ENCODE measurements at places on chromosomes 5 and 9.

DNA sequence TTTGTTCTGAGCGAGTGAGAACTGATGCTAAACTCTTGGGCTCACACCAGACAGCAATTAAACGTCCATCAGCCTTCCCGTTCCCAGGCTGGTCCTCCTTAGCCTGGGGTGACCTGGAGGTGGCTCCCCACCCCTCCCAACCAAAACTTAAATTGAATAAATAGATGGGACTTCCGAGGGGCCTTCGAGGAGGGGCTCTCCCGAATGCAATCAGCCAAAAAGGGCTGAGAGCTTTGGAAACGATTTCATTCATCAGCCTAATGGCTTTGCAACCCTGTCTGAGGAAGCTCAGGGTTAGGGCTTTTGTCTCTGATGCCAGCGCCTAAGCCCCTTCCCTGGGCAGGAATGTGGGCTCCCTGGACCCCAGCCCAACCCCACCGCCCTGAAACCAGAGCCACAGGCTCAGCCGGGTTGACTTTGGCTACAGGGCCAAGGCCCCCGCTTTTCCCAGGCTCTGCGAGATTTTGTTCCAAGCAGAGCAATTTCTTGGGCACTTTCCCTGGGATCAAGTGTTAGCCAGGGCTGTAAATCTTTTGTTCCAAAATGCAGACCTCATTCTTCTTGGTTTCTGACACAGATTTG lies 29.2 kb downstream of the LHX3 start:
- no peak for DNase-seq

DNA sequence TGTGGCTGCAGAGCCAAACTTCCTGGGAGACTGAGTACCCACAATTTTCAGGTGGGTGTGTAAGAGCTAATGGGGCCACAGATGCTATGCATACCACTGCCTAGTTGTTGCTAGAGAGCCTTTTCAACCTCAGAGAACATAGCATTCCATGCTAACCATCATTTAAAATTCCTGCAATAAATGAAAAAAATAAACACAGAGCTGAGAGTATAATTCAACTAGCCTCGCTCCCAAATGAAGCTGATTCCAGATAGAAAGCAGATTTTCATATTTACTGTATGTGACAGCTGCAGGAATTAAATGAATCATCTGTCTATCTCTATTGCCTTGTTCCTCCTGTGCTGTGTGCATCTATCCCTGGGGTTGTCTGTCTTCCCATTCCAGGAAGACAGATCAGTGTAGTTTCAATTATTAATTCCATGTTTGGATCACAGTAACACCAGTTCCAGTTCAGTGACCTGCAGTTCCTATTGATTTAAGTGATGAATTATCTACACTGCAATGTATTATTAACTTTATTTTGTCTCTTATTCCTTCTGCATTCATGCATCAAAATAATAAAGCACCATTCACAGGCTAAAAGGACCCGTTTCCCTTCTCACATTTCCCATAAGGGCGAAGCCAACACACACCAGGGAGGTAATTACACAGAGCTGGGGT lies 324.5 kb downstream of the SLIT3 start:
- no peak for DNase-seq

GRCh38 chr5:140339636-140340035 lies 6.8 kb downstream of the HBEGF start:
- DNase-seq = no peak

- no peak for DNase-seq
These were observed 31.0 kb upstream of the NR3C1 start for GRCh38 chr5:143434261-143435209.

DNA sequence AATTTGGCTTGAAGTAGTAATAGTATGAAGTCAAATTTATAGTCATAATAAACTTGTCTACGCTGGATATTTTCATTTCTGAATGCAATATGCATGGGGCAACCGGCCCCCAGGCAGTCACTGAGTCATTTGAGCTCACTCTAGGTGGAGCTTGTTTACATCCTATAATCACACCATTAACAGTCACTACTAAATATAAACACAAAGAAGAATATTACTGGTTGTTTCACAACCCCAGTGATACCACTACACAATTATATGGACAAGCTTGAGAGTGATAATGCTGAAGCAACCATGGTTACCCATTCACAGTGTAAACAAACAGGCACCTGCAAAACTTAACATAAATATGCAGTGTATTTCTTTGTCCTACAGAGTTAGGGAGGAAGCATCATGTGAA lies 68.7 kb downstream of the MARCHF3 start:
- peak; percentile 72 for DNase-seq

DNA sequence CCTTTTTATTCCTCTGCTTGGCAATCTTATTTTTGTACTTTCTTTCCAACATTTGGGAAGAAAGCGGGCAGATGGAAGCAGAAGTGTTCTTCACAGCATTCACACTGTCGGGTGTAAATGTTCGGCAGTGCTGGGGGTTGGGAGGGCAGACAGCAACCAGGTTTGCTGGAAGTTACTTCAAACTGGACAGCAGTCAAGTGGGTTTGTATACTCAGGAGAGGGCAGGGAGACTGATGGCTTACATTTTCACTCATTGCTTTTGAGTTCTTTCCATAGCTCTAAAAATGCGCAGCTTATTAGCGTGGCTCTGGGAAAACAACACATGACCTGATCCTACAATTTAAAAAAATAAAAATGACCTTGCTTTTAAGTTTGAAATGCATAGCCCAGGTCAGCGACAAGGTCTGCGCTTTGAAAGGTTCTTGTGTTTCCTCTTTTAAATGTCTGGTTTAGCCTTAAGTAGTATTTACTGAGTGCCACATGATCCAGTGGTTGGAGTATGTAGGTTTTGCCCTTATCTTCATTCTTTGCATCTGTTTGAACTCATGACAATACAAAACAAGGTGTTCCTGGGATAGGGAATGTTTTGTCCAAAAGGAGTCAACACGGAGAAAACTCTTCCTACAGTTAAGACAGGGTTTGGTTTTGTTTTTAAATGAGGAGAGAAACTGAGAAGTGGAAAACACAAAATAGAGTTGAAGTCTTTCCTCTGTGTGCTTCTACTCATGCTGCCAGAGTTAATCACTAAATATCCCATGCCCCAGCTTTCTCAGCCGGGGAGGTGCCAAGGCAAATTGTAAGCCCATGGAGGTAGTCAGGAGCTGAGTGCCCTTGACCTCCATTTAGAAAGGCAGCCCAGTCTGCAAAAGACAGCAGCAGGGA lies 132.7 kb upstream of the DMRT1 start:
- DNase-seq = no peak

DNA sequence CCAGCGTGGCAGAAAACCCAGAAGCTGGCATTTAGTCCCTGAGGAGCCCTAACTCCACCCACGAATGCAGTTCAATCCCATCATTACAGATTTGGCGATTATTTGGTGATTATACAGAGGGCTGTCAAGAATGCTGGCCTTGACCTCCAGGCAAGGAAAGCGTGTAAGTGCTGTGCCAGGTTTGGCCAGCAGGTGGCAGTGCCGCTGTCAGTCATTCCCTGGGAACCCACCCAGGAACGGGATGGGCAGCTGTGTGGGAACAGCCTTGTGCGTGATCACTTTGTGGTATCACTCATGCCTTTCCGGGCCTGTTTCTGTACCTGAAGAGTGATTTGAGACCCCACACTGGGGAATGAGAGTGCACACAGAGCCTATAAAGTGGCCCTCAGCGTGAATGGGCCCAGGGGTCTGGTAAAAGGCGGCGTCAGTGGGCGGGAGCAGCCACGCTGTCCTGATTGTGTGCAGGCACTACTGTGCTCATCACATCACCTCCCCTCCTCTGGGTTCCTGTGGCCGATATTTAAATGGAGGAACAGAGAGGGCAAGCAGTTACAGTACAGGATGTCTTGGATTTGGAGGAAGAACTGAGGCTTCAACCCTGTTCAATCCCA lies 215.6 kb downstream of the ROR2 start:
- peak; percentile 28 for DNase-seq
